ENCODE measurements at places on chromosomes 12 and 14.

DNA sequence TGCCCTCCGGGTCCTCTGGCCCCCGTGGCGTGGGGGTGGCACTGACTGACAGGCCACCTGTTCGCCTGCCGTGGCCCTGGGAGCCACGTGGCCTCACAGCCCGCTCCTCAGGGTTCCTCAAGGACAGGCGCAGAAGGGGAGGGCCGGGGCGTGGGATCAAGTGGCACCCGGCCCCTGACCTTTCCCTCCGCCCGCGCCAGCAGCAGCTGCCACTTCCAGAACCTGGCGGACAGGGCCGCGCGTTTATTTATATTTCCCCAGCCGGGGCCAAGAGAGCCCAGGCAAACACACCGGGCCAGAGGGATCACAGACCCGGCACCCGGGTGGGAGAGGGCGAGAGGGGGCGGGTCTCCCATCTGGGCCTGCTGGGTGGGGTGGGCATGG, 92.6 kb downstream of the RFLNA start:
- DNase-seq = no peak

DNA sequence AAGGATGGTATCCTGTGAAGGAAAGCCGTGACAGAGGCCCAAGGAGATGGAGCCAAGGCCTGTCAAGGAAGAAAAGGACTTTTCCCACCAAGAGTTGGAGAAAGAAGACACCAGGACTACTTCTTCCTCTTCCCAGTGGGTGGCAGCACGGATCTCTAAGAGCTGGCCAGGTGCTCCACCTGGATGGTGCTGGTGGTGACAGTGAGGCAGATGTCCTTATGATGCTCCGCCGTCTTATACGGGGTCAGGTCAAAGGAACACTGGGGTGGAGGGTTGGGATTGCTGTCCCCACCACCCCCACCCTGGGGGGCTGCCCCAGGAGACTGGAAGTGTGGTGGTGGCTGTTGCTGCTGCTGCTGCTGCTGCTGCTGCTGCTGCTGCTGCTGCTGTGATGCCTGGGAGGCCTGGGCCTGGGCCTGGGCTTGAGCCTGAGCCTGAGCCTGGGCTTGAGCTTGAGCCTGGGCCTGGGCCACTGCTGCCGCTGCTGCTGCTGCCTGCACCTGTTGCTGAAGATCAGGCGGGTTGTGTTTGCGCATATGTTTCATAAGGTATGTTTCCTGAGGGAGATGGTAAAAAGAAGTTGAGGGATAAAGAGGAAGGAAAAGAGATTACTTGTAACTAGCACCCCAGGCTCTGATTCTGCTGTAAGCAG, 4.8 kb upstream of the ING4 start:
- DNase-seq = no peak

DNA sequence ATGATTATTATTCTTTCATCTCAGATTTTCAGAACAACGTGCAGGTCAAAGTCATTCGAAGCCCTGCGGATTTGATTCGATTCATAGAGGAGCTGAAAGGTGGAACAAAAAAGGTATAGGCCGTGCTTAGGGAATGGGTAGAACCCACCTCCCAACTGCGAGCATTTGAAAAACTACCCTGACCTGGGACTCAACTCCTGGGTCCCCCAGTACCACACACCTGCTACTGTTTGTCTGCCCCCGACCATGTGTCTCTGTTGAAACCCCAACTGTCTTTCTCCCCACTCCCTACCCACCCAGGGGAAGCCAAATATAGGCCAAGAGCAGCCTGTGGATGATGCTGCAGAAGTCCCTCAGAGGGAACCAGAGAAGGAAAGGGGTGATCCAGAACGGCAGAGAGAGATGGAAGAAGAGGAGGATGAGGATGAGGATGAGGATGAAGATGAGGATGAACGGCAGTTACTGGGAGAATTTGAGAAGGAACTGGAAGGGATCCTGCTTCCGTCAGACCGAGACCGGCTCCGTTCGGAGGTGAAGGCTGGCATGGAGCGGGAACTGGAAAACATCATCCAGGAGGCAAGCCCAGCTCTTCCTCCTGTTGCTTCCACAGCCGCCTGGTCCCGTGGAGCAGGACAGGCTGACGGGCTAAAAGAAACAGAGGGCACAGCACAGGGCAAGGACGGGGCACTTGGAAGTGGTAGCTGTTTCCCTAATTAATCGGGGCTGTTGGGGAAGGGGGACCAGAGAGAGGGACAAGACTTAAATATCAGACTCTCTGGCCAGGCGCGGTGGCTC, 20.5 kb downstream of the AGAP2 start:
- DNase-seq = no peak

- peak; percentile 31 for DNase-seq
Observed at GRCh38 chr12:6230321-6231110, 30.3 kb downstream of the CD9 start.

- DNase-seq = peak; percentile 86
Observed at GRCh38 chr14:74860899-74861733, 14.8 kb downstream of the PROX2 start.

- no peak for DNase-seq
Observed at GRCh38 chr14:56333359-56334292, 215.4 kb downstream of the PELI2 start.

DNA sequence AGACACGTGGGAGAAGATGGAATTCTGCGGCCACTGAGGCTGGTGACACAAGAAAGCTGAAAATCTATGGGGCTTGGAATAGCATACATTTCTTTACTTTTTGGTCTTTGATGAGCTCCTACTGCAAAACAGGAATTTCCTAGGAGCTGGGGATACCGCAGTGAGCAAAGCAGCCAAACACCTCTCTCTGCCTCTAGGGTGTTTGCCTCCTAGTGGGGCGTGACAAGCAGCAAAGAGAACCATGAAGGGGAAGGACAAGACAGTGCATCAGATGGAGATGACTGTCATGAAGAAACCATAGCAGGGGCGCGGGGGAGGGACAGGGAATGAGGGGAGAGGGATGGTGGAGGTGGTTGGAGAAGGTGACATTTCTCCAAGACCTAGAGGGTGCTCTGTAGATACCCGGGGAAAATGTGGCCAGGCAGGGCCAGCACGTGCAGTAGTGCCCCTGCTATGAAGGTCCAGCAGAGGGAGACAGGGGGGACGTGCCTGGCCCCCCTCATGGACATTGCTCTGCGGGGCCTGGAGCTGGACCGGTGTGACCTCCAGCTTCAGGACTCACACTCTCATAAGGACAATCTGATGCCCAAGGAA, 58.6 kb downstream of the SERPINA3 start:
- DNase-seq = no peak

DNA sequence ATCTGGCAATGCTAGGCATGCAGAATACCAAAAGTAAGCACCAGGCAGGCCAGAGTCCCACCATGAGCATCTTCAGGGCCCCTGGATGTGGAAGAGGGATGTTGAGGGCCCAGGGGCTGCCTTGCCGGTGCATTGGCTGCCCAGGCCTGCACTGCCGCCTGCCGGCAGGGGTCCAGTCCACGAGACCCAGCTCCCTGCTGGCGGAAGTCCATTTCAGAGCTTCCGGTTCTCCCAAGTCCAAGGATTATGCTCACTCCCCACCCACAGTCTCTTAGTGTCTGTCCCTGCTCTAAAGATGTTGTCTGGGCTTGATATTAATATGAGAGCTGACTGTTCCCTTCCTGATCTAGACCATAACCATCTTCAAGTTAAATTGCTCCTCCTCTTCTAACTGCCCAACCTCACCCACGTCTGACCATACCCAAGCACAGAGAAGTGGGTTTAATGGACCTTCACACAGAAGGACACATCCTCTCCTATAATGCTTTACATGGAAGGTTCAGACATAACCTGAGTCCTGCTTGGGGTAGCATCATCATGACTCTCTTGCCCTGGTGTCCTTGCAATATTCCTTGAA, 117.4 kb downstream of the DAD1 start:
- no peak for DNase-seq

- DNase-seq = no peak
Observed at GRCh38 chr14:93720076-93720815, 68.0 kb downstream of the PRIMA1 start.

DNA sequence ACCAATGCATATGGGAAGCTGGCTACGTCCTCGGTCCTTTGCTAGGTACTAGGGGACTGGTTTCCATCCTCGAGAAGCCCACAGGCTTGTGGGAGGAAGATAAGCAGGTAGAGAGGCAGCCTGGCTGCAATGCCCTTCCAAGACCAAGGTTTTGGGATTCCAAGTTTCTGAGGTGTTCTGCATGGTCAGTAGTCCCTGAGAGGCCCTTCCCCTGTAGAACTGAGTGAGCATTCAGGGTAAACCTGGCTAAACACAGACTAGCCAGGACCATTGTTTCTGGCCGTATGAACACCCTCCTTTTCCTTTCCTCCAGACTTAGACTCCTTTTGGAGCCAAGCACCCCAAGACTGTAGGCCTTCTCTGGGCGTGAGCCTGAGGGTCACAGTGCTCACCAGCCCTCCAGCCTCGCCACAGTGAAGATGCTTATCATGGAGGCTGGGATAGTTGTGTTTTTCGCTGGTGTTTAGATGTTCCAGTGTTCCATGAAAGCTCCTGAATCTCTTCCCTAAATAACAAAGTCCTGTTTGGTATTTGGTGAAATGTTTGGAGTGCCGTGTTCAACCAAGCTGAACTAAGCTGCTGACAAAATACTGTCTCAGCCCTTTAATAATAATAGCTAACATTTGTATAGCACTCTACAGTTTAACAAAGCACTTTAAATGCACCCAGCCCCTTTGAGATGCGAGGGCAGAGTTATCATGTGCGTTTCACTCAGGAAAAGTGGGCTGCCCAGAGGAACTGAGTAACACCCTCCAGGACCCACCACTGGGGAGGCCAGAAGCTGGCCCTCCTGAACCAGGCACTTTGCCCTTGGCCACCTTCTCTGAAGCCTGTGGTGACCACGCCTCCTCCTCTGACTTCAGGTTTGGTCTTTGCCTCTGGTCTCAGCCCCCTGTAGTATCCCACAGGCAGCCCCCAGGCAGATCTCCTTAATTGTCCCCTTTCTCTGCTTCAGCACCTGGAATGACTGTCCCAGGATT, 284.5 kb downstream of the CACNA1C start:
- DNase-seq = no peak

DNA sequence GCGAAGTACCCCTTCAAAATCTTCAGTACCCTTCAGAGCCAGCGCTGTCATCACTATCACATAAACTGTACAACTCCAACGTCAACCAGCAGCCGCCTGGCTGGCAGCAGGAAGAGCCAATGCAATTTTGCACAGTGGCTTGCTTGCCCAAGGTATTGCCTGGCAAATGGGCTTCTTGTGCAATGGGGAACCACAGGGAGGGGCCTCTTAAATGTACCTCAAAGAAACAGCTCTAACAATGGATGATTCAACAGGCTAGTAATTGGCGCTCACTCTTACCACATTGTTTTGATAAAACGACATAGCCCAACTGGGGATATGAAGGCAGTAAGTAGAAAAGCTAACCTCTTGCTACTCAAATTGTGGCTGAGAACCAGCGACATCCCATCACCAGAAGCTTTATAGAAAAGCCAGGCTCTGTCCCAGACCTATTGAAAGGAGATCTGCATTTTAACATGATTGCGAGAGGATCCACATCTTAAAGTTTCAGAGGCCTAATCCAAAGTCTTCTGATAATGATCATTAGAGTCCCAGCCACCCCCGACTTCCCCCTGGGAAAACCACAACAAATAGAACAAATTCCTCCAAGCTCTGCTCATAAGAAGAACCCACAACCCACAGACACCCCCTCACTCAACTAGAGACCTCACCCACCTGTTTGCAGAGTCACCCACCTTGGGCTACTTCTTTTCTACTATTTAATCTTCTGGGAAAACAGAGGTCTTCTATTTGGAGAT, 125.3 kb upstream of the HIF1A start:
- DNase-seq = no peak

DNA sequence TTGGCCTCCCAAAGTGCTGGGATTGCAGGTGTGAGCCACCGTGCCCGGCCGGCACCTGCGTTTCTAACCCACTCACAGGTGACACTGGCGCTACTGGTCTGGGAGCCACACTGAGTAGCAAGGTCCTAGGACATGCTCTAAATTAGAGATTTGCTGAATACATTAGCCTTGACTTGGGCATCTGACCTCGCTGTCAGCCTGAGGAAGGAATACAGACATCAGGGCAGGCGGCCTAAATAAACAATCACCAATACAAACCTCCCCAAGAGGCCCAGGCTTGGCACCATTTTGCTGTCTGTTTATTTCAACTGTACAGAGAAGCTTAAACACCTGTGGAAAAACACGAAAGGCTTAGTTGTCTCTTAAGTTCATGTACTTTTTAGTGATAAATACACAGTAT, 27.5 kb downstream of the P2RX4 start:
- no peak for DNase-seq

GRCh38 chr12:101929365-101930041, 52.1 kb downstream of the DRAM1 start:
- DNase-seq = no peak

- no peak for DNase-seq
Observed at GRCh38 chr14:81348061-81348460, 52.1 kb downstream of the STON2 start.

GRCh38 chr12:50119387-50119786, 7.4 kb downstream of the COX14 start:
- no peak for DNase-seq

DNA sequence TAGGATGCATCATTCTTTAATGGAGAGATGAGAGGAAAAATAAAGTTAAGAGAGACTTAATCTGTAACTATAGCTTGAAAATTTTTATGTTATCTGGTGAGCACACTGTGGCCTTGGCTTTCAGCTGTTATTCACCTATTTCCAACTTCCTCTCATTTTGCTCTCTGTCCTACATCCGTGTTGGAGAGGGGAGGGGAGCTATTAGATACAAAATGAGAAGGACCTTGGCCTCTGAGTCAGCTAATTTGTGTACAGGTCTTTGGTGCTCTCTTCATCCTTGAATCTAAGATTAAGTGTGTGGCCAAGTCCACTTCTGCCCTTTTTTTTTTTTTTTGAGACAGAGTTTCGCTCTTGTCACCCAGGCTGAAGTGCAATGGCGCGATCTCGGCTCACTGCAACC, 887 bp upstream of the APOBEC1 start:
- DNase-seq = no peak

- DNase-seq = no peak
Observed at GRCh38 chr14:102256716-102257115, 48.2 kb downstream of the MOK start.

DNA sequence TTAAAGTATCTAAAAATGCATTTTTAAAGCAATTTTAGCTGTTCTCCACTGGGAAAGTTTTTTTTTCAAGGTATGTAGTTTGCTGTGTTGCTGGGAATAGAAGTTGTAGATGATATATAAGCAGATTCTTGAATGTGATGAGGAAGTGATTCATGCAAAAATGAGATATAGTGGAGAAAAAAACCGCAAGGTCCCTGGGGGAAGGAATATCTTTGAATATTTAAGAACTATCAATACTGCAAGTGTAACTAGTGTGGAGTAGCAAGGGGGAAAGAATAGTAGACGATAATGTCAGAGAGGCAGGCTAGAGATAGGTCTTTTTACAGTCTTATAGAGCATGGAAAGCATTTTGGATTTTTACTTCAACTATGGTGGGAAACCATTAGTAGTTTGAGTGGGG, 42.5 kb downstream of the PTCSC3 start:
- no peak for DNase-seq
